A549 (cell line): ENCODE measurements at places on chromosomes 6 and 20.

GRCh38 chr6:95117236-95117635, 460.1 kb upstream of the MANEA start:
- DNase-seq: no peak

GRCh38 chr6:168971549-168971948, 282.1 kb downstream of the THBS2 start:
- no peak for DNase-seq

DNA sequence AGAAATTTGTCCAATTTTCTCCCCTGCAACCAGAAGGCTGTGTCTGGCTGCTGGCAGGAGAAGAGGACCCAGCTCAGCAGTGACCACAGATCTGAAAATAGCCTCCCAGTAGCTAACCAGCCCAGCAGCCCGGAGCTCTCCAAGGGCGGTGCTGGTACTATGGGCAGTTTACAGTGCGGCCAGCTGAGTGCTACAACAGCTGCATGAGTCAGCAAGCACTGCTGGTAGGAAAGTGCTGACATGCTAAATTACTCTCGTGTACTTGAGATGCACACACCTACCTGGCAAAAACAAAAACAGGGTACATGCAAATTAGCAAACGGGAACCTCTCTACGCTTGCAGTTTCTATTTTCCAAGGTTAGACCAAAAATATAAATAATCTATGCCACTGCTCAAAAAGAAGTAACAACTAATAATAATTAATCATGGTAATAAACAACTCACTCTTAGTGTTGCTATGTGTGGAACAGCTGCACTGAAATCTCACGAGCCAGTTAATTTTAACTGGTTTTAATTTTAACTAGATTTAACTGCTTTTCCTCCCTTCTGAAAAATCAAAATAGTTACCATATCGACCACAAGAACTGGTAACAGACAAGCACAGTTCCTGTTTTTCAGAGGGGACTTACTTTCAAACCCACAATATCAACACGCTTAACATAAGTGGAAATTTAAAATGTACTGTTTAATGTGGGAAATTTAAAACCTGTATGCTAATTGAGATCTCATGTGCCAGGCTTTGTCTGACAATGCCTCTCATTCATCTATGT, 10.8 kb downstream of the BACH2 start:
- peak; percentile 38 for DNase-seq

DNA sequence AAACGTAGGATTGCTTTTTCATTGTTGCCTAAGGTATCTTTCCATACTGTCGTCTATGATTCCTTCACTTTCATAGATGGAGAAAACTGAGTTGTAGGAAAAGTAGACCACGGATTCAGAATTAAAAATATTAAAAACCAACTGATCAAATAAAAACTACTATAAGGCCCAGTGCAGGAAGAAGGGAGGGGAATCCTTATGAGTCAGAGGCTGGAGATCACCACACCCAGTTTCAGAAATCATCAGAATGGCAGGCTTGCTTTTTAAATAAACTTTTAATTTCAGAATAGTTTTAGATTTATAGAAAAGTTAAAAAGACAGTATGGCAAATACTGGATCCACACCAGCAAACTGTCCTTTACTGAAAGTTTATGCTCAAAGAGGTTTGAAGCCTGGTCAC, 32.0 kb upstream of the POPDC3 start:
- no peak for DNase-seq

DNA sequence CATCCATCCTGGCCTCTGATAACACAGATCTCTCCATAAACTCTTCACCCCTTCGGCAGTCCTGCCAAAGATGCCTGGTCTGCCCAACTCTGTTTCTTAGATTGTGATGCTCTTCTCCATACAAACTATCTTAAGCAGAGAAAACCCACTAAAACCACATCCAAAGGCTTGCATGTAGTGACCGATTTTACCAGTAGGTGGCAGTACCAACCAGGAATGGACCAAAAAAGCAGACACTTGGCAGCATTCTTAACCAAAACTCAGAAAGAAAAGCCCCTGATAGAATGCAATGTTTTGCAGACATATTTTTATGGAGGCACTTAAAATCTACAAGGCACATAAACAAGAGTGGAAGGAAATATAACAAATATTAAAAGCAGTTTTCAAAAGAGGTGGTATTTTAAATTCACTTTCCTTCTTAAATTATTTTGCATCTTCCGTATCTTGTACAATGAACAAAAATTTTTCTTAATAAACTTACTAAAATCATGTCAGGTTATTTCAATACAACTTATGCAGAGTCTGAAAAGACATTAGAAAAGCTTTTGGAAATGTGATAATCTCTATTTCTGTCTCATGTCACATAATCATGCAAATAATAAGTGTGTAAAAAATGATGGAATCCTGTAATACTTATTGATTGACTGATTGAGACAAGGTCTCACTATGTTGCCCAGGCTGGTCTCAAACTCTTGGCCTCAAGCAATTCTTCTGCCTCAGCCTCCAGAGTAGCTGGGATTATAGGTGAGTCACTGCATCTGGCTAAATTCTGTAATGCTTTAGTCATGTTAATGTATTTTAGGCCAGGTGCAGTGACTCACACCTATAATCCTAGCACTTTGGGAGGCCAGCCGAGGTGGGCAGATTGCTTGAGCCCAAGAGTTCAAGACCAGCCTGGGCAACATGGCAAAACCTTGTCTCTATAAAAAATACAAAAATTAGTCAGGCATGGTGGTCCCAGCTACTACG, 29.4 kb downstream of the LRP11 start:
- DNase-seq: peak; percentile 27

DNA sequence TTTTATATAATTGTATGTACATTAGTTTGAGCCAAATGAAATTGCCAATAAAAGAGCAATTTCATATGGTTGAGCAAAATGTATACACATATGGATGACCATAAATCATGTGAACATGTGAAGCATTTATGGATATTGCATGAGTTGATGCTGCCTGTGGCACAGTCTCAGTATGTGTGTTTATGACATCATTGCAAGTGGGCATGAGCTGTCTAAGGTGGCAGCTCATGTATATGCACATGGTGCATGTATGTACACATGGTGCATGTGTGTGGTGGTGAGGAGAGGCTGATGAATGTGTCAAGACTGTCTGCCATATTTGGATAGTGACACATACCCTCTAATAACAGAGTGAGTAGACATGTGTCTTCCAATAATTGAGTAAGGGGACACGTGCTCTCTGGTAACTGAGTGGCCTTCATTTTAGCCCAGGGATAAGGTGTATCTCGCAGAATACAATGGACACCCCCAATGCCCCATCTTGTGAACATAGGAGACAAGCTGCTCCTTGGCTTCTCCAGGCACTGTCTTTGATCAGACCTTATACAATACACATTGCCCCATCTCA, 208.8 kb downstream of the DHX35 start:
- no peak for DNase-seq

GRCh38 chr20:9838378-9839295, at the start of gene PAK5:
TSS of gene PAK5 (minus strand) at chr20:9839076. CDS start at chr20:9644328, 194,748 bp downstream.
- DNase-seq: peak; percentile 56
